SK-N-DZ (cell line): ENCODE measurements at places on chromosomes 1 and 21.

- no peak for DNase-seq
Measured at GRCh38 chr1:1990222-1990621, 13.4 kb downstream of the CFAP74 start.

DNA sequence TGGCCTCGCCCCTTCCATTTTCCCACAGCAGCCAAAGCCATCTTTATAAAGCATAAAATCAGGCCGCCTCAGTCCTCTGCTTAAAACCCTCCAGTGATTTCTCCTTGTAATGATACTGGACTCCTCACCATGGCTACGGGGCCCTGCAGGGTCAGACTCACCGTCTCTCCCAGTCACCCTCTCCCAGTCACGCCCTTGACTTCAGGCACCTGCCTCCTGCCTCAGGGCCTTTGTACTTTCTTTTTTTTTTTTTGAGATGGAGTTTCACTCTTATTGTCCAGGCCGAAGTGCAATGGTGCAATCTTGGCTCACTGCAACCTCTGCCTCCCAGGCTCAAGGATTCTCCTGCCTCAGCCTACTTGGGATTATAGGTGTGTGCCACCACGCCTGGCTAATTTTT is 47.8 kb downstream of the PIK3CD start:
- DNase-seq: no peak

DNA sequence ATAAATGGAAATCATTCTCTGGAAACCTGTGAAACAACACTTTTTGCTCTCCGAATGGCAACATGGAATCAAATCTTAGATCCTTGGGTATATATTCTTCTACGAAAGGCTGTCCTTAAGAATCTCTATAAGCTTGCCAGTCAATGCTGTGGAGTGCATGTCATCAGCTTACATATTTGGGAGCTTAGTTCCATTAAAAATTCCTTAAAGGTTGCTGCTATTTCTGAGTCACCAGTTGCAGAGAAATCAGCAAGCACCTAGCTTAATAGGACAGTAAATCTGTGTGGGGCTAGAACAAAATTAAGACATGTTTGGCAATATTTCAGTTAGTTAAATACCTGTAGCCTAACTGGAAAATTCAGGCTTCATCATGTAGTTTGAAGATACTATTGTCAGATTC is 45.7 kb downstream of the PTGFR start:
- no peak for DNase-seq

DNA sequence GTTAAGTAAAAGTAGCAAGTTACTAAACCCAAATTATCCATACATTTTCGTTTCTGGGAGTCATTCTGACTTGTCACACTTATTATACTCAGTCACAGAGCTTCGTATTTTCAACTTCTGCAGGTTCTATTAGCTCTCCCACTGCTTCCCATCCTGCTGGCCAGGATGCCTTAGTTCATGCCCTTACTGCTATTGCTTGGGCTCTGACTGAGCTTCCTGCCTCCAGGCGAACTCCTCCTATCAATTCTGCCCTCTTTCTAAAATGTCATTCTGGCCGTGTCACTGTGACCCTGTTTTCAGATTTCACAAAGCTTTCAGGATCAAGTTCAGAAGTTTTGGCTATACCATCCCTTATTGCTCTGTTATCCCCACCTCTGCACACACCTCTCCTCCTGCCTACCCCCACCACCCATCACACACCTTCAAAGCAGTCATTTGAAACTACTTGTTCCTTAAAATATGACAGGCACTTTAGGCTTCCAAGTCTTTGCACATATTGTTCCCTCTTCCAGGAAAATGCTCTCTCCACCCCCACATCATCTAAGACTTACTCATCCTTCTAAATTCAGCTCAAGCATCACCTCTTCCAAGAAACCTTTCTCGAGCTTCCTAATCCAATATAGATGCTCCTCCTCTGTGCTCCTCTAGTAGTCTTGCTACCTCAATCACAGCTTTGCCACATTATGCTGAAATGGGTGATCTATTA is 278.0 kb downstream of the BRINP2 start:
- DNase-seq: no peak

- DNase-seq: no peak
Measured at GRCh38 chr1:89337903-89338302, 26.0 kb upstream of the GBP6 start.

- no peak for DNase-seq
Measured at GRCh38 chr21:44636209-44637017, 743 bp upstream of the KRTAP10-10 start.

GRCh38 chr1:99682291-99682751 is 36.4 kb downstream of the PALMD start:
- no peak for DNase-seq

- no peak for DNase-seq
Measured at GRCh38 chr21:29224006-29224405, 74.7 kb upstream of the BACH1 start.

- no peak for DNase-seq
Measured at GRCh38 chr1:56188855-56189254, 390.5 kb downstream of the PLPP3 start.

- DNase-seq: no peak
Measured at GRCh38 chr1:183194527-183195141, 8.6 kb downstream of the LAMC2 start.

GRCh38 chr1:225777058-225777582 is 506 bp upstream of the SRP9 start:
- no peak for DNase-seq

DNA sequence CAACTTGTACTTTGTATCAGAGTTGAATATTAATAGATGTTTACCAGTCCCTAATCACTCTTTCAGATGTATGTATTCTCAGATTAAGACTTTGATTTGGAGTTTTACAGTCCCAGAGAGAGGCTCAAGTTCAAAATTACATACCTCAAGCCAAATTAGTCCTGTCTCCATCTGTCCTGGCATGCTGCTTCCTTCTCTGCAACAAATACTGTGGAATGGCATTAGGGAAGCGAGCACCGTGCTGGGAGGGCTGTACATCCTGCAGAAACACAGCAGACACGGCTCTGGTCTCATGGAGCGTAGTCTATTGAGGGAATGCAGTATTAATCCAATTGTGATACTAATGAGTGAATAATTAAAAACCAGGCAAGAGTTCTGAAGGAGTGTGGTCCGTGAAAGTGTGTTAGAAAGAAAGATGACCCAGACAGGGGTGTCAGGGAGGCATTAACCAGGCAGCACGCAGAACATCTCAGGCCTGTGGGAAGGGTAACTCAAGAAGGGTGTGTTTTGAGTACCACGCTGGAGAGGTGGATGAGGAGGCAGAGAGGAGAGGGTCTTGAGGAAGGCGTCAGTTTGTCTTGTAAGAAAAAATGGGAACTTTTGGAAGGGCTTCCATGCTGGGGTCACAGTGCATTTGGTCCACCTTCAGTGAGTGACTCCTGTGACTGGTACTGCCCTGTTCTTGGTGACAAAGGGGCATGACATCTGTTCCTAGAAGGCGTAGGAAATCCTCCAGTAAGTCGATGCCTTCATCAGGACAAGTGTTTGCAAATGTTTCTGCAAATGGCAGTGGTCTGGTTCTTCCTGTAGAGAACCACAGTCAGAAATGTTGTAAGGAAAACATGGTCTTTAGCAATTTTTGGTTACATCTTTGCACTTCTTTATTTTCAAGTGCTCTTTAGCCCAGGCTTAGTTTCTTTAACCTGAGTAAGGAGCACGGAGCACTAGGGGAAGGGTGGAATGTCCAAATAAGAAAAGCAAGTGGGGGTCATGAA is 1.6 kb downstream of the RAB4A start:
- no peak for DNase-seq

DNA sequence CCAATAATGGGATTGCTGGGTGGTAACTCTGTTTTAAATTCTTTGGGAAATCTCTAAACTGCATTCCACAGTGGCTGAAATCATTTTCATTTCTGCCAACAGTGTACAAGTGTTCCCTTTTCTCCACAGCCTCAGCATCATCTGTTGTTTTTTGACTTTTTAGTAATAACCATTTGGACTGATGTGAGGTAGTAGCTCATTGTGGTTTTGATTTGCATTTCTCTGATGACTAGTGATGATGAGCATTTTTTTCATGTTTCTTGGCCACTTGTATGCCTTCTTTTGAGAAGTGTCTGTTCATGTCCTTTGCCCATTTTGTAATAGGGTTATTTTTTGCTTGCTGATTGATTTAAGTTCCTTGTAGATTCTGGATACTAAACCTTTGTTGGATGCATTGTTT is 131.9 kb upstream of the B3GALT2 start:
- no peak for DNase-seq
